ENCODE measurements at places on chromosomes 5 and 9. TPM values are rescaled to one million over a fixed set of nuclear protein-coding genes. Genes with fewer than 3 reads are reported as not detected.

ZMAT2 gene
- 91.2 TPM for total RNA-seq

LRRC19 gene
- not detected for total RNA-seq

PRLR gene
- 0.02 TPM for total RNA-seq

PAEP gene
- total RNA-seq, result 0.32 TPM

FBP1 gene
- not detected for total RNA-seq

RNF183 gene
- not detected for total RNA-seq

TMEM215 gene
- total RNA-seq, result not detected

ARL14EPL gene
- 0.10 TPM for total RNA-seq

GPRIN1 gene
- total RNA-seq, result 9.3 TPM

BNC2 gene
- total RNA-seq, result 8.1 TPM

LEAP2 gene
- total RNA-seq, result 0.52 TPM

MEIKIN gene
- total RNA-seq, result not detected

KLHL3 gene
- total RNA-seq, result 0.07 TPM

TNFSF8 gene
- total RNA-seq, result not detected

PPP3R2 gene
- total RNA-seq, result not detected

NEUROG1 gene
- not detected for total RNA-seq

SAXO1 gene
- not detected for total RNA-seq

C5orf46 gene
- total RNA-seq, result not detected

PFN3 gene
- not detected for total RNA-seq

SPOCK1 gene
- 24.2 TPM for total RNA-seq
